COR-L47 (cell line): ENCODE measurements at places on chromosomes 7 and 10.

DNA sequence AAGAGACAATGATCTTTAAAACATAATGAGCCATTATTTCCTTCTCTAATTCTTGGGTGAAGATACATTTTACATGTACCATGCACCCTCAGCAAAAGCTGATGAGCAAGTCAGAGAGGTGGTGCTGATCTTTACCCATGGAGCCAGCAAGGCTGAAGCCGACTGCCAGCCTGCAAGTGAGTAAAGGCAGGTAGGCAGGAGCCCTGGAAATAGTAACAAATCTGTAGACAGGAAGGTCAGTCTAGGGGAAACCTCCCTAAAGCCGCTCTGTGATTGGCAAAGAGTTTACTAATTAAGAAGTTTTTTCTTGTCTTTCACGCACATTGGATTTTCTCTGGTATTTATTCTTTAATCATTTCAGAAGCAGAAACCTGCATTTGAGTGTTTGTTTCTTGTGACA lies 67.9 kb downstream of the PRKCQ start:
- no peak for DNase-seq

- no peak for DNase-seq
Measured at GRCh38 chr7:28685242-28685643, 272.9 kb downstream of the TRIL start.

- DNase-seq, result no peak
Measured at GRCh38 chr7:12080006-12080405, 131.1 kb upstream of the TMEM106B start.

- no peak for DNase-seq
Measured at GRCh38 chr7:55150709-55151451, 132.1 kb downstream of the EGFR start.

DNA sequence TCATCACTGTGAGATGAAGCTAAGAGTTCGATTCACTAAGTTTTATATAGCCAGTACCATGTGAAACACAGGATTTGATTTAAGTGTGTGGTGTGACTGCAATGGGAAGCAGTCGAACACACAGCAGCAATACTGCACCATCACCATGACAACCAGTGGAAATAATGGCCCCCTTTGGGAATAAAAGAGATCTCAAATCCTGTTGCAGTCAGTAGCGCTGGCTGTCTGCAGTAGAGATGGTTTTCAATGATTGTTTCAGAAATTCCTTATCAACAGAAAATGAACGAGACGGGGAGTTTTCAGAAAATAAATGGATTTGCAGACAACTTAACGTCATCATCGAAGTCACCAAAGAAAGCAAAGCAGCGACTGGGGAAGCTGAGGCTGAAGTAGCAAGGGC lies 91.0 kb downstream of the PTPRE start:
- DNase-seq, result no peak

DNA sequence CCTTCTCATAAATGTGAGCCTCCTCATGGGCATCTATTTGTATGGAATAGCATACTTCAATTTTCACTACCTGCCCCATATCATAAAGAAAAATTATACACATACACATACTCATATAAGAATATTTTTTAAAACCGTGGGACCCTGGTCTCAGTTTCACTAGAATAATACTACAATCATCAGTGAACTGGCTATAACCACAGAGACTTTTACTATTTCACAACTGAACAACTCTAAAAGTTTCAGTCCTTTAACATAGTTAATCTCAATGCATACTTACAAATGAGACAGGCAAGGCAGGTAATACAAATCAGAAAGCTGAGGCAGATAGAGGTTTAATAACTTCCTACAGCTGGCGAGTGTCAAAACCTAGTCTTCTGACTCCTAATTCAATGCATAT lies 83.1 kb downstream of the LRRN3 start:
- DNase-seq, result no peak

- DNase-seq, result no peak
Measured at GRCh38 chr7:49367072-49367471, 406.4 kb upstream of the VWC2 start.

- peak; percentile 41 for DNase-seq
Measured at GRCh38 chr7:129163875-129164544, 19.5 kb downstream of the TSPAN33 start.

DNA sequence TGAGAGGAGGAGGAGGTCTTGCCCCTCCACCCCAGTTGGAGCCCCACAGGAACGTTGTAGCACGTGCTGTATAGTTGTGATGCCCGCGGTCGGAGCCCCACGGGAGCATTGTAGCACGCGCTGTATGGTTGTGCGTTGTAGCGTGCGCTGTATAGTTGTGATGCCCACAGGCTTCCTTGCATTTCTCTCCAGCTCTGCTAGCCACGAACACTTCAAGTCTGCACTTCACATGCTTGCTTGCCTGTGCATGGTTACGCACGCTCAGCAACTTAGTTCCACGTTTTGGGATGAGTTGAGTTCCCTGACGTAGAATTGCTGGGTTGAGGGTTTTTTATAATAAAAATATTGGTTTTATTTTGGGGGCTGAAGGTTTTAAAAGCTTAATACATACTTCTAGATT lies 41.6 kb downstream of the DNAJB6 start:
- no peak for DNase-seq

GRCh38 chr10:121351540-121351939 lies 246.7 kb downstream of the FGFR2 start:
- no peak for DNase-seq

DNA sequence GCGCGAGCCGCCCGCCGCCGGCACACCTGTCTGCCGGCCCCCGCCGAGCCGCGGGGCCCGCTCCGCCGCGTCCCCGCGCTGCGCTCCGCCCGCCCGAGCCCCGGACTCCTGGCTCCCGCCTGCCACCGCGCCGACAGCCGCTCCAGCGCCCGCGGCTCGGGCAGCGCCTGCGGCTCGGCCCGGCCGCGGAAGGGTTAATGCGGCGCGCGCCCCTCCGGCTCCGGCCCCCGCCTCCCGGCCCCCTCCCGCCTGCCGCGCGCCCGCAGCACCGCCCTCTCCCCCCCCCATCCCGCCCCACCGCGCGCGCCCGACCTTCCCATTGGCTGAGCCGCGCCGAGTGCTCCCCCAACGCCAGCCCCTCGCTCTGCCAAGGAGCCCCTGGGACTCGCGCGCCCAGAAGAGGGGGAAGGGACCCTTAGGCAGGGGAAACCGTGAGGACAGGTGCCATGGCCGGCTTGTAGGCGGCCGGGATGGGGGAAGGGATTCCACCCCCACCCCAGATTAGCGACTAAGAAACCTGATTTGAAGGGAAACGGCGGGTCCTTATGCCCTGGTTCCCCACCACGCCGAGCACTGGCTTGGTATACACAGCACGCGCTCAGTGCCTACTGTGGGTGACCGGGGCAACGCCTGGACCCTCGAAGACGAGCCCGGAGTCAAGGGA lies at the start of gene KCNH2:
KCNH2 (minus strand) TSS at position 196 of the 664 bp plus-strand sequence. CDS start 408 bp downstream, outside the sequence.
- peak; percentile 86 for DNase-seq

DNA sequence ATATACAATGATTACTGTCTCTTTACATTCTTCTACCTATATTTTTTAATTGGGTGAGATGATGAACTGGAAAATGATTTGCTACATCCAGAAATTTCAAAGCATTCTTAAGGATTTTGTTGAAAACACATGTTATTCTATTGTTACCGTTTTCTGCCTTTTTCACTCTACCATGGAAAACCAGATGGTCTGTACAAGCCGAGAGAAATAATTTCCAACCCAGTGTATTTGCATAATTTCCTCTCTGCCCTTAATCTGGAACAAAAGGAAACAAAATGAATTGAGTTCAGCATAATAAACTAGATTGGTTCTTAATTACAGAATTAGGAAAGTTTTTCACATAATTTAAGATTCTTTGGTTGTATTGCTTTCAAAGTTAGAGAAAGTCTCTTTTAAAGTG lies 211.2 kb downstream of the CACNB2 start:
- DNase-seq, result no peak

DNA sequence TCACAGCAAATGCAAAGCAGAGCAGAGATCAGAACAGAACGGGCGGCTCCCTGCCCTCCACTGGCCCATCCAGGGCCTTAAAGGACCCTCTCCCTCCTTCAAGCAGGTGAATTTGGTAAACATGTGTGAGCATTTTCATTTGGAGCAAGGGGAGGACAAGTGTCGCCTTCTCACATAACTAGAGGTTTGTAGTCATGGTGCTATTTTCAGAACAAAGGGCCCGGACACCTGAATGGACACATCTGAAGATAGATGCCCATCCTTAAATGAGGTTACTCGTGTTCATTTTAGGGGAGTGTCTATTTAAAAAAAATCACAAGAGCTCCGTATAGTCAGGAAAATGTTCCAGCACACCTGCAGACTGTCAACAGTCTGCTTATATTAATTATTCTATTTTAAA lies 153.8 kb downstream of the PRKCQ start:
- no peak for DNase-seq

GRCh38 chr10:131946880-131947279 lies 34.8 kb downstream of the BNIP3 start:
- no peak for DNase-seq
